ENCODE measurements at places on chromosomes 1 and 21.

DNA sequence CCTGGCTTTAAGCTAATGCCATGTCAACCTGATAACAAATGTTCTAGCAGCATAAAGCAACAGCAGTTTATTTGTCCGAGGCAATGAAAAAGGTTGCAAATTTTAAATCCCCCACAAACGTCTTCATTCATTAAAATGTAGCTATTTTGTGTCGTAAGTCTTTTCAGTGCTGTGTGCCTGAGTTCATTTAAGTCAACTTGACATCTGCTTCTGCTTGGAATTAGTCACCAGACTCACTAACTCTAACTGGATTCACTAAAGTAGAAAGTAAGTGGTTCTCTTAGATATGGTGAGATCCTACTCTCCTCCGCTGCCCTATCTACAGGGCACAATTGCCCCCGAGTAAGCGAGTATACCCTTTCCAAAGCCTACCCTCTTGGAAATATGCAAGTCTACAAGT lies 118.4 kb upstream of the CHRM3 start:
- no peak for DNase-seq

DNA sequence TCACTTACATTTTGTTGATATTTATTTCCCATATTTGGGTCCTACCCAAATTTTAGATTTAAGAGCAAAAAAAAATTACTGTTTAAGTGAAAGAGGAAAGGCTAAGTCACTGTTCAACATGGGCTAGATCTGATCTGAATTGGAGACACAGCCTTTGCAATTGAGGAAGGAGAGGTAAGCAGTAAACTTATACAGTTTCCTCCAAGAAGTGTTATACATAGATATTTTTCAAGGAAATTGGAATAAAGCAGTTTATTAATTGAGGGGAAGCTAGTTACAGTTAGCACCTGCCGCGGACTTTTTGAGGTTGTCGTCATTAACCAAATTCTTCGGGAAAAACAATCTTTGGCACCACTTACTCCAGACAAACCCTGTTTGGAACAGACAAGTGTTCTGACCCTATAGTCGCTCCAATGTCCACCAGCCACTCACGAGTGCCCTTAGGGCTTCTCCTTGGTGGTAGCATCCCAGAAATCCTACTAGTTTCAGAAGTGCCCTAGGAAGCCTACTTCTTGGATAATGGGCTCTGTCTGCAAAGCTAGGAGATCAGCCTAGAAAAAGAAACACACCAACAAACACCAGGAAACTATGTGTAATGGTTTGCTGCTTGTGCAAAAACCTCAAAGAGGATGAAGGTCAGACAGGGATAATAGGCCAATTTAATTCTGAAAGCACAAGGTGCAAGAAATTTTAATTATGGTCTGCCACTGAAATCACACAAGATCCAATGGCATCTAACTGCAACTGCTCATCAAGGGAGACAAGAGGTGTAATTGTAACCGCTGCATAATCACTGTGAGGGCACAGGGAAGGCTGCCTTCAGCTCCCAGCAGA lies 2.5 kb downstream of the WLS start:
- no peak for DNase-seq

DNA sequence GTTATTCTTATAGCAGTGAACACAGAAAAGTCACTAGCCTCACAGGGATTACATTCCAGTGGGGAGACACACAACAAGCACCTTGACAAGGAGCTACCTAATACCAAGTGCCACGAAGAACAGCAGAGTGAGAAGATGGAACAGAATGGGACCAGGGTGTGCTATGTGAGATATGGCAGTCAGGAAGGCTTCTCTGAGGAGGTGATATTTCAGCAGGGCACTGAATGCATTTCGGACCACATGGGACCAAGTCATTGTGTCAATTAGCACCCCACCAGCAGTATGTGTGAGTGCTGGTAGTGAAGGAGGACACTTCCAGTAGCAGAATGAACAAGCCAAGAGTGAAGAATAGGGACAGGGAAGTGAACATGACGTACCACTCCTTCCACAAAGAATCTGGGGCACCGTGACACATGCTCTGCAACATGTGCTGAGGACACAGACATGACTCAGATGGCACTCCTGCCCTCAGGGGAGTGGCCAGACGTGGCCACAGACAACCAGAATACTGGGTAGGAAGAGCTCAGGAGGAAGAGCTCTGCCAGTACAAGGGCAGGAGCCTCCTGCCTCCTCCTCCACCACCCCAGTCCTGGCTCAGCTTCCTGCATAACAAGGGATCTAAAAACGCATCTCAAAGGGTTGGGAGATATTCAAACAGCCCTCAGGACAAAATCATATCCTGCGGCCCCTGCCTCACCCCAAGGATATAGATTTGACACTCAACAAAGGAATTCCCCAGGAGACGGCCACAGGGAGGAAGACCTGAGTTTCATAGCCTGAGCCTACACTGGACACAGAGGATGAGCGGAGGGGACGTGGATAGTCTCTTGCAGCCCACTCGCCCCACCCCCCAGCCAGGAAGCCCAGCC lies 102.5 kb downstream of the TRABD2B start:
- no peak for DNase-seq

DNA sequence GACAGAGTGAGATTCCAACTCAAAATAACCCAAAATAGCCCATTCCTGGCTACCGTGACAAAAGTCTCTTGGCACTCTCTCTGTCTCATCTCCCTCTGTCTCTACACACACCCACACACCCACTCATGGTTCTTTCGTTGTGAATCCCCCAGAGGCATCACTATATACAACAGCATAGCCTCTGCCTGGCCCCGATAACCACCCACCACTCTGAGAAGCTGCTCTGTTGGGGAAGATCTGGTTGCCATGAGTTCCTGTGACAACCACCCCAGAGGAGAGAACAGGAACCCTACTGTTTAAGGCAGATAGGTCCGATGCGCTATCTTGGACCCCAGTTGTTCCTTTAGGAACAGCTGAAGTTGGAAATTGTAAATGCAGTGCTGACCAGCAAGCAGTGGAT lies 70.4 kb upstream of the LYST start:
- DNase-seq: no peak

DNA sequence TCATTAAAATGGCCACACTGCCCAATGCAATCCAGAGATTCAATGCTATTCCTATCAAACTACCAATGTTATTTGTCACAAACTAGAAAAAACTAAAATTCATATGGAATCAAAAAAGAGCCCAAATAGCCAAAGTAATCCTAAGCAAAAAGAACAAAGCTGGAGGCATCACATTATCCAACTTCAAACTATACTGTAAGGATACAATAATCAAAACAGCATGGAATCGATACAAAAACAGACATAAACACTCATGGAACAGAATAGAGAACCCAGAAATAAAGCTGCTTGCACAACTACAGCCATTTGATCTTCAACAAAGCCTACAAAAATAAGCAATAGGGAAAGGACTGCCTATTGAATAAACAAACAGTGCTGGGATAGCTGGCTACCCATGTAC lies 100.4 kb downstream of the FAF1 start:
- DNase-seq: no peak

DNA sequence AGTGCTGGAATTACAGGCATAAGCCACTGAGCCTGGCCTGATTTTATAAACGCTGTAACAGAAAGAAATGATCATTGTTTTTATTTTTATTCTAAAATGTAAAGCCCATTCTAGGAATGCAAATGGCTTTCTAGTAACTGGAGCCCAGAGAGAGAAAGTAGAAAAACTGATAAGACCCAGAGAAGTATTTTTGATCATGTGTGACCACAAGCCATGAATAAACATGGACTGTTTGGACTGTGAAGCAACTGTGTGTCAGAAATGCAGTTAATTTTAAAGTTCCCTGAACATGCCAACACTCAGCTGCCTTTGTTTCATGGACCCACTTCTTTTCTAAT lies 39.7 kb downstream of the EIF2B3 start:
- no peak for DNase-seq

GRCh38 chr1:212962509-212962908 lies 12.2 kb downstream of the VASH2 start:
- DNase-seq: no peak

- no peak for DNase-seq
These were observed 7.3 kb upstream of the PMVK start for GRCh38 chr1:154943649-154944400.

DNA sequence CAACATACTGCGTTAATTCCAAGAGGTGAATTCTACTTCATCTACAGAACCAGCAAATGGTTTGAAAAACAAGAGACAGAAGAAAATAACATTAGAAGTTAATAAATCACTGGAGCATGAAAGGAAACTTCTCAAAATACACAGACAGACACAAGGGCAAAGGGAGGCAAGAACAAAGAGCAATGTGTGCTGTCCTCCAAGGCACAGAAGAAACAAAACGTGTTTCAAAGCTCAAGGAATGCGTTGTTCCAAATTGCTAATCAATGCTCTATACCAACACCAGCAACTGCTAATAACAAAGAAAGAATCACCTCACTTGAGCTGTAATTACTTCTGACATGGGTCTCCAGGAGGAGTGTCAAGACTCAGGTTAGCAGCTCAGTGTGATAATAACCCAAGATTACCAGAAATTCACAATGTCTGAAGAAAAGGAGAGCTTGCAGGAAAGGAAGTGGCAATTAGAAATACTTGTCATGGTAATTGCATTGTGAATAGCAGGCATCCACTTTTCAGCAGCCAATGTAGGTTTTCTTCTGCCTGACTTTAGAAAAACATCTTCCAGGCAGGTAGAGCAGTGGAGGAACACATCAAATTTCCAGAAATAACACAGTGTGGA lies 175.4 kb downstream of the SEC16B start:
- no peak for DNase-seq

DNA sequence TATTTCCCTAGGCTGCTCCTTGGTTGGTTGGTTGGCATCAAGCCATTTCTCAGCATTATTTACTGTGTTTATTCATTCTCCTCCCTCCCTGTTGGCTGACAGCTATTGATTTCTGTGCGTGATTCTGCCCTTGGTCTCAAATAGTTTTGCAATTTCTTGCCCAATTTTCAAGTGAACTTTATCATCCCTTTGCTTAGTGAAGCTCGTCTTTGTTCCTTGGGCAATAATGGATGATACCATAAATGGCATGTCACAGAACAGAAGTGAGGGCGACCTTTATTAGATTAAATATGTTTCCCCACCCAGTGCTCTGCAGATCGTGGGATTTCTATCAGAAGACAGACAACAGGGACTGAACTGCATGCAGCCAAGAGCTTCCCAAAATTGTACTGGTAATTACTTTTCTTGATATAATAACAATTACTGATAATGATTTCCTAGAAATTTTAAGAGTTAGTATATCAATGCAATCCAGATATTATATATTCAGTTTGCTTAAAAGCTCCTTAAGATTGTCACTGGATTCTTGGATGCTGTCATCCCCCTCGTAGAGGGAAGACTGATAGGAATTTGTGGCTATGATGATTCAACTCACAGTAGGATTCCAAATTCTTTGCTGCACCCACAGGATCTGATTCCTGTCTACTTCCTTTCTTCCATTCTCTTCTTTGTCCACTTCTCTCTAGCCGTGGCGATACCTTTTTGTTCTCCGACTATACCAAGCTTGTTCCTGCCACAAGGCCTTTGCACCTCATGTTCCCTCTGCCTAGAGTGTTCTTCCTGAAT lies 122.1 kb upstream of the KAZN start:
- no peak for DNase-seq

DNA sequence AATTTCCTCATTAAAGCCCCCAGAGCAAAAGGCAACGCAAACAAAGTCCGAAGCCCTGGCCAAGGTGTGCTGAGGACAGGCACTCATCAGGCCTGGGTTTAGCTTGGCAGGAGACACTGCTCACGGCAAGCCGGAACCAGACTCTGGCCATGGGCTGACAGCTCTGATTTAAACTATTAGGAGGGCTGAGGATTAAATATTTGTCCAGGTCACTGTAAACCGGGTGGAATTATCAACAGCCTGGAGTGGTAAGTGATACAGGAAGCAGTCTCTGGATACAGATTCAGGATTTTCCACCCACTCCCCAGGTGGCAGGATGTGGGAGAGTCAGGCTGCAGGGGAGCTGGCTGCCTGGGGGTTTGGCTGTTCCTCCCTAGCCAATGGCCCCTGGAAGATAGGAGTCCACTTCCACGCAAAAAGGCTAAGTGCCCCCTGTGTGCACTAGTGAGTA lies 42.4 kb downstream of the SLC66A1 start:
- DNase-seq: no peak

DNA sequence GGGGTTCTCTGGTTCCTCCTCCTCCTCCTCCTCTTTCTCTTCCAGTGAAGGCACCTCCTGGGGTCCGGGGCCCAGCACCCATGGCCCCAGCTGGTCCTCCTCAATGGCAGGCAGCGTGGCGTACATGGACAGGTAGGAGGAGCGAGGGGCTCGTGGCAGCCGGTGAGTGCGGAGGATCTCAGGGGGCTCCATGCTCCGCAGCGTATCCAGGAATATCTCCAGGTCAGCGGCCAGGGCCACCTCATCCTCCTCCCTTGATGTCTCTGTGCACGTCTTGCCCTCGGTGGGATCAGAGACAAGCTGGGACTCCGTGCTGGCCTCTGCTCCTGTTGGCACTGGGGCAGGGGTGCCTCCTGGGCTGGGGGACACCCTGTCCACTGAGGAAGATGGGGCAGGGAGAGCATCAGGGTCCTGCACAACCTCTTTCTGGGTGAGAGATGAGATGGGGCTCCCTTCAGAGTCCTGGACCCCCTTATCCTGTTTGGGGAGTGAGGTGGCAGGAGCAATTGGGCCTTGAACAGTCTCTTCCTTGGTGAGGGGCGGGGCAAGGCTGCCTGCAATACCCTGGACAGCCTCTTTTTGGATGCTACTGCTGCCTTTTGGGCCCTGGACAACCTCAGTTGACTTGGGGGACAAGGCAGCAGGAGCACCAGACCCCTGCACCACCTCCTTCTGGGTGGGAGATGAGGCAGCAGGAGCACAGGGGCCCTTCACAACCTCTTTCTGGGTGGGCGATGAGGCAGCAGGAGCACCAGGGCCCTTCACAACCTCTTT lies 9.6 kb downstream of the CRYBG2 start:
- no peak for DNase-seq

DNA sequence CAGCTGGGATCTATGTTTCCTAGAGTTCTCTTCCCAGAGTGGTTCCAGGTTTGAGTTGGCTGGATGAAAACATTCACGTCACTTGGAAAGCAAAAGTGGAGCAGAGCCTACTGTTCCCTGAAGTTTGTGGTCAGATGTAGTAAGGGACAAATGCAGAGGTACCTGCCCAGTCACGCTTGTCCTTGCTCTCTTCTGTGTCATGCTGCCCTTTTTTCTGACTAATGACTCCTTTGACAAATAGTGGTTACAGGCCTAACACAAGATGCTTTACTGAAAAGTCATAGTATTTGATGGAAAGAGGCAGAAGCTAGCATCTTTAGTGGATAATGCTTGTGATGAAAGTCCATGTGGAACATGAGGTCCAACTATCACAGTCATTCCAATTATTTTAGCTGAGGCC lies 881.4 kb upstream of the B3GALT2 start:
- peak; percentile 78 for DNase-seq

GRCh38 chr1:155760751-155761475 lies 72.0 kb downstream of the DAP3 start:
- DNase-seq: no peak

DNA sequence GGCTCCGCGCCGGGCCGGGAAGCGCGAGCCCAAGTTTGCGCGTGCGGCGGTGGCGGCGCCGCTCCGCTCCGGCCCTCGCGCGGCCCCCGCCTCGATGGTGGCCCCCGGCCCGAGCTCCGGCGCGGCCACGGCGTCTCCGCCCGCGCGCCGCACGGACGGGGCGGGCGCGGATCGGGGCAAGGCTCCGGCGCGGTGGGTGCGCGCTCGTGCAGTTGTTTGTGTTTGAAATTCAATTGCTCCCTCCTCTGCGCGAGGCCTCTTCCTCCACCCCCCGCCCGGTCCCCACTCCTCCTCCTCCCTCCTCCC lies at the start of gene HDGF:
Gene HDGF, minus strand, starts transcription at position 225 of the 306 bp plus-strand sequence. CDS start 246 bp downstream, outside the sequence.
- DNase-seq: no peak

Data from HFFc6 (cell line).